ENCODE measurements at places on chromosomes 5 and 9.

DNA sequence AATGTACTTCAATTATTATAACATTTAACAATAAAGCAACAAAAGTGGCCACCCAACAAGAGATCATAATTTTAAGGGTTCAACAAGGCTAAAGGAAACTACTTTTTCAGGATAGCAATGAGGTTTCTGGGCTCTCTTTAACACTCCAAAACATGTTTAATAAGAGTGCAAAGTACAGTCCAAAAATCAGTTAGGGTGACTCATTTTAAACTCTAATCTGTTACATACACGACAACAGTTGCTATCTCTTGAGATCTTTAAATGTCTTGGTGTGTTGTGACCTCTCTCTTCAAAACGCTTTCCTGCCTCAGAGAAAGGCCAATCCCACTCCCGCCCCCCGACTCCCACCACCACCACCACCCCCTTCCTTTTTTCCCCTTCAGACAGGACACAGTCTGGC, 11.5 kb downstream of the NFIB start:
- no peak for DNase-seq

DNA sequence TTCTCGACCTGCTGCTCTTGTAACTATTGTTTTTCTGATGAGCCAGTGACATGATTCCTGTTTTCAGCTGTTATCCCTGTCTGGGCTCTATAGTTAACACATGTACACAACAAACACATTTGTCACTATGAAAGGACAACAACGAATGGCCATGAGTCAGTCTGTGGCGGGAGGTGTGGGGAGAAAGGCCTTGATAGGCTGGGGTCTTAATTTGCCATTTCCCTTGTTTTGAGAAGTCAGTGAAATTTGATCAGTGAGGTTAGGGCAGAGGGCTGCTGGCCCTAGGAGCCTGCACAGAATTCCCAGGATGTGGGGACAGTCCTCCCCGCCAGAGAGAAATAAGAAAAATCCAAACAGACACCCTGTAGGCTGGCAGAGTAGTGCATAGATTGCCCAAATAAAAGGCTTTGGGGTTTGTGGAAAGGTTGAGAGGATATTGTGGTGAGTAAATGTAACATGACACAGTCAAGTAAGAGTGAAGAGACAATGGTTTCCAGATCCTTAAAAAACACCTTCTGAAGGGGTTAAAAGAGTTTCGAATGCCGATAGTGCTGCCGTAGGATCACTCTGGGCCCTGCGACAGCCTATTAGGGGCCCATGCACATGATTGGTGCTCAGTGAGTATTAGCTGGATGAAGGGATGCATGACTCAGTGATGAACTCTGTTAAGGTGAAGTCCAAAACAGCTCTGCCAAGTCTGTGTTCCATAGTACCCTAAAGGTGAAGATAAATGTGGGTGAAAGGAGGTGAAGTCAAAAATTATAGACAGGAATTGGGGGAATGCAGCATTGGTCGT, 110.9 kb upstream of the PRRC1 start:
- no peak for DNase-seq

DNA sequence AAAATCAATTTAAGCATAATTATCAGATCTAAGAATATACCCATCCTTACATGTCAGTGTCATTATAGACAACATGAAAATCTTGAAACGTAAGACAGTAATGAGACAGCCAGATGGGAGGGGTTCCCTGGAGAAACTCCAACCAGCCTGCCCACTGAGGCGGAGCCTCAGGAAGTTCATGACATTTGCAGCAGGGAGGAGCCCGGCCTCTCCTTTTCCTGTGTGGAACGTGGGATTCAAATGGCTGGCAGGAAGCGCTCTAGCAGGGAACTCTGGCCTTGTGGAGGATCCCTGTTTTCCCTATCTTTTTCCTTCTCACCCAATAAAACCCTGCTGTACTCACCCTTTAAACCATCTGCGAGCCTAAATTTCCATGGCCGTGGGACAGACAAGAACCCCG, 176.6 kb upstream of the KCNN2 start:
- no peak for DNase-seq

DNA sequence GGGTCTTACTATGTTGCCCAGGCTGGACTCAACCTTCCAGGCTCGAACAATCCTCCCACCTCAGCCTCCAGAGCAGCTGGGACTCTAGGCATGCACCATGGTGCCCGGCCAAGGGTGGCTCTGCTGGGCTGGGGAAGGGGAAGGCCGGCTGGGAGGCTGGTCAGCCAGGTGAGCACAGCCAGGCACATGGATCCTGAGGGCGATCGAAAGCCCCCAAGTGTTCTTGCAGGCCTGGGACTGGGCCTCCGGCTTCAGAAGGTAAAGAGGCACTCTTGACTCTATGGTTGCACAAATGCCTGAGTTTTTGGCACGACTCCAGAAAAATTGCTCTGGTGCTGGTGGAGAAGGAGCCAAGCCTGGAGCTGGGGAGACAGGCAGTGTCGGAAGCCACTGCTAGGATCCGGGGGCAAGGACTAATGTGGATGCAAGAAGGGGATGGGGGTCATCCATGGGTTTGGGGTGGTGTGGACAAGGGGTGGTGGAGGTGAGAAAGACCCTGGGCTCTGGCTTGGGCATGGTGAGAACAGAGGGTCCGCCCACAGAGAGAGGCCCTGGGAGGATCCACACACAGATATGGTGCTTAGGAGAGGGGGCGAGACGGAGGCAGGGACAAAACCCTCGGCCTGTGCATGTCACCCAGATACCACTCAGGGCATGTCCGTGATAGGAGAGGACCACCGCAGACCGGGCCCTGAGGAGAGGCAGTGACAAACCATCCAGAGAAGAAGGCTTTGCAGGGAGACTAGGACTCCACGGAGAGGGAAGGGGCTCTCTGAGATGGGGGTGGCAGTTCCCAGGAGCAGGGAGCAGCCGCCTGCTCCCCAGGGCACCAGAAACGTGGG, 51.1 kb upstream of the COL5A1 start:
- no peak for DNase-seq

DNA sequence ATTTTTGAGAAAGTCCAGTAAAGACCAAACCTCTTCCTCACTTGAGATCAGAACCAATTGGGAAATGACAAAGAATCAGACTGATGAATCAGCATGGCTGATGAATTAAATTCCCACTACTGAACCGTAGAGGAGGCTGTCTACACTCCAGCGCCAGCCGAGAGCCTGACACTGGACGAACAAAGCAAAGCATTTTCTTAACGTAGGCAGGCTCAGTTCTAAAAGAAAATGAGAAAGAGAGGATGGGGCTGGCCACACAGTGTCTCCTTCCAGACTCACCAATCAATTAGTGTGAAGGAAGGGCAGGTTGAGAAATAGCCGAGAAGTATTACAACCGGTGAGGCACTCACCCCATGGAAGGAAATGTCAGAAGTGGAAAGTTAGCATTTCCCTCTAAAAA, 49.4 kb downstream of the ITGA1 start:
- no peak for DNase-seq

DNA sequence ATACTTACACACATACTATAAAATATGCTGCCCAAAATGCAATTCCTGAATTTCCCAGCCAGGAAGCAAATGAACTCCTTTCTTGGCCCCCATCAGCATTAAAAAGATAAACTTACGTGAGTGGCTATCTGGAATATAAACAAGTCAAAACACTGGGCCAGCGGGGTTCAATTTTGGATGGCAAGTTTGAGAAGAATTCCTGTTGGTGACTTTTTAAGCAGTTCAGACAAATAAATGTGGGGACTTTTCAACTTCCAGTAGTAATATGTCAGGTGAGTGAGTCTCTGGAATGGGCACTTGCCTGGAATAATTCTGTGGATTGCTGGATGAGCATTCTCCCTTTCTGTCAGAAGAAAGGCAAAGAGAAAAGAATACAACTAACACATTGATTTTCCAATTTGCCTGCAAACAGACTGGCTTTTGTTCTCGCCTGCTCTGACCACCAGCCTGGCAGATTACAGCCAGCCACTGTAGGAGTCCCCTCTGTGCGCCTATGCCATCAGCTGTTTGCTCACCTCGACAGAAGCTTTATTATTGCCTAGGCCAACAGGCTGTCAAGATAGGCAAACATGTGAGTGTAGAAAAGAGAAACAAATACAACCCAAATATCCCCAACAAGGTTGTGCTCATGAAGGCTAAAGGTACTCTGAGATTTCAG, 78.6 kb downstream of the MRPS27 start:
- no peak for DNase-seq

DNA sequence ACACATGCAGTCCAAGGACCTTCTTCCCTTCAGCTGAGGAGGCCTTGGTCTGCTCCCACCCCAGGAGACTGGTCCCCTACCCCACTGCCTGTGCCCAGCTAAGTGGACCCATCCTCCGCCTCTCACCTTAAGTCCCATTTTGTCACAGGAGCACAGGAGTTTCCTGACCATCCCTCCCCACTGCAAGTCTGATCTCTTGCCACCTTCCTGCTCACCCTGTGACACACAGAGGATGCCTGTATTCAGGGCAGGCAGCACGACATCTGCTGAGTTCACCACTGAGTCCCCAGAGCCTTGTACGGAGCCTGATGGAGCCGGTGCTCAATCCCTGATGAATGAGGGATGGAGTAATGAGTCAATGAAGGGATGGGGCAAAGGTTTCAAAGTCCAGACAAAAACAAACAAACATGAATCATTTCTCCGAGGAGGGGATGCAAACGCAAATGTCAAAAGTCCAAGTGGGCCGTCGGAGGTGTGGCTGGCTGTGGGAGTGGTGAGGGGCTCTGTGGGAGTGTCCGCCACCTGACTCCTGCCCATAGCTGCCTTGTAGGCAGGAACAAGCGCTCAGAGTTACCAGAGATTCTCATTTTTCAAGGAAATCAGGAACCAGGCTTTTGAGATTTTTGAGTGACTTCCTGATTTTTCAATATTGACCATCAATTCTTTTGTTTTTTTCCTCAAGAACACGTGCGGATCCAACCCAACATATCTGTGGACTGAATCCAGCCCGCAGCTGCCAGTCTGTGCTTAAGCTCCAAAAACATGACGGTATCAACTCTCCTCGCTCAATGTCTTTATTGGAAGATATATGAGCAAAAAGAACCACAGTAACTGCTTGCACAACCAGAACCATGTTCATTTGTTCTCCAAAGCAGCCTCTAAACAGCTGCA, 4.4 kb downstream of the RAPGEF1 start:
- peak; percentile 41 for DNase-seq

GRCh38 chr9:129402371-129402739, 218.5 kb downstream of the C9orf50 start:
- DNase-seq: no peak

DNA sequence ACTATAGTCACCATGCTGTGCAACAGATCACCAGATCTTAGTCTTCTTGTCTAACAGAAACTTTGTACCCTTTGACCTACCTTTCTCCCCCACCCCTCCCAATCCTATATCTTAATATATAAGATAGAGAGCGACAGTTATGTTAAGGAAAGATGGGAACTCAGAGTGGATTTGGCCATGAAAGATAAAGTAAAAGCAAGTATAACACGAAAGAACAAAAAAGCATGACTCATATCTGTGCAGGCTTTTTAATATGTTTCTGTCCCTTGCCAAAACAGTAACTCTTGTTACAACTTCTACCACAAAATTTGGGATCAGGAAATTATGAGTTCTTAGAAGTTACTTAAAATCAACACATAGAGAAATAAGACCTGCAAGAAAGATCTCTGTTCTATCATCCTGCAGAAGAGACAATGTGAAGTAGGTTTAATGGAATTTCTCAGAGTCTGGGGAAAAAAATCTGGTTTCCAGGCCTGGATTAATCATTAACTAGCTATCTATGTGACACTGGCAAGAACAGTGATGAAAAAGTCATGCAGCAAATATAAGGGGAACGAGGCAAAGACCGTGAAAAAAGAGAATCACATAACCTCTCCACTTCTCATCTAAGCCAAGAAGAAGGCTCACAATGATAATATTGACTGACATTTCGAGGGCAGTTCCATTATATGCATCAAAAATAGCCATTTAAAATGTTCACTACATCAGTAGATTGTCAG, 18.6 kb downstream of the BAAT start:
- DNase-seq: no peak

GRCh38 chr5:138983984-138984383, 108.8 kb upstream of the LRRTM2 start:
- no peak for DNase-seq

DNA sequence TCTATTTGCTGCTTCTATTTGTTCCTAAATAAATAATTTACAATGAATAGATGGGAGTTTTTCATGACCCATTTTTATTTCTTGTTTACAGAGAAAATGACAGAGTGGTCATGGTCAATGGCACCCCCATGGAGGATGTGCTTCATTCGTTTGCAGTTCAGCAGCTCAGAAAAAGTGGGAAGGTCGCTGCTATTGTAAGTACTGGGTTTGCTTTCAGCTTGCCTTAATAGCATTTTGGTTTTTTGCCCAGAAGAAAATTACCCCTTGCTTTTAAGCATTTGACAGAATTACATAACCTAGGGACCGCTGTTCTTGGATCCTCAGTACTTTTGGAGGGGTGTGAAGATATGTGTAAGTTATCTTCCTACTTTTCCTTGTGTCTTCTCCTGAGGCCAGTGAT, 44.1 kb downstream of the TJP2 start:
- no peak for DNase-seq

GRCh38 chr9:6409811-6410210, 3.2 kb upstream of the UHRF2 start:
- no peak for DNase-seq

- no peak for DNase-seq
Measured at GRCh38 chr5:89445106-89445745, 562.2 kb upstream of the MEF2C start.

DNA sequence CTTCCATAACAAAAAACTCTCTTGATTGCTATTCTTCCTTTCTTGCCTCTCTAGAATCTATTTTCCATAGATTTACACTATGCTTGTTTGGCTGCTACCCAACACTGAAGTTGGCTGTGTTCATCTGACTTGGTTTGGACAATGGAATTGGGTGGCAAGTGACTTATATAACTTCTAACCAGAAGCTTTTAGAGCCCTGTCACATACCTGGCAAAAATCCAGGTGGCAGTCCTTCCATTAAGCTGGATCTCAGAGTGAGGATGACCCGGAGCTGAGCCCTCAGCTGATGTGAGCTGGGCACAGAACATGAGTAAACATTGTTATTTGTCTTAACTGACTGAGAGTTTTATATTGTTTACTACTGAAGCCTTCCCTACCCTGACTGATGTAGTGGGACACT, 225.7 kb downstream of the TLR4 start:
- DNase-seq: no peak

DNA sequence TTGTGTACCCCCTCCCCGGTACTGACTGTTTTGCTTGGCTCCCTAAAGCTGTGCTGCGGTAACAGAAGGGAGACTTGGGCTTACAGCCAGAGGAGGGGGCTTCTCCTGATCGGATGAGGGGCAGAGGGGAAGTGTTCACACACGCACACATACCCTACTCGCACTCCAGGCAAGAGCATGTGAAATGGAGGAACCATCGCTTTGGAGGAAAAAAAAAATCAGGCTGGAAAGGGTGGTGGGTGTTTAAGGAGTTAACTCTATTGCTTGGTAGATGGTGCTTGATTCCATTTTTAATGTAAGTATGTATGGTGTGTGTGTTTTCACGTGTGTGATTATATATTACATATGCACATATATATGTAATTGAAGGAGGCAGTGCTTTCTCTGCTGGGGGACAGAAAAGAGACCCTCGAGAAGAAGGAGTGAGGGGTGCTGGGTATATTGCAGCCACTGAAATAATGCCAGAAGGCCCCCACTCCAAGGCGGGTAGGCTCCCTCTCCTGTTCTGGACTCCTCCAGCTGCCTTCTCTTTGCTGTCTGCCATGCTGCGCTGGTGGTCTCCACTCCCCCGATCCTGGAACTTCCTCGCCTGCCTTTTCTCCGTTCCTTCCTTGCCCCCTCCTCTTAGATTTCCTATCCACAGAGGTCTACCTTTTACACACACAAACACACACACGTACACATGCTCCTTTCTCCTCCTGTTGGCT, 721 bp downstream of the GRIA1 start:
- no peak for DNase-seq
